ENCODE measurements at places on chromosomes 6 and 20.

- no peak for DNase-seq
Observed at GRCh38 chr20:46637020-46637419, 14.2 kb downstream of the SLC13A3 start.

DNA sequence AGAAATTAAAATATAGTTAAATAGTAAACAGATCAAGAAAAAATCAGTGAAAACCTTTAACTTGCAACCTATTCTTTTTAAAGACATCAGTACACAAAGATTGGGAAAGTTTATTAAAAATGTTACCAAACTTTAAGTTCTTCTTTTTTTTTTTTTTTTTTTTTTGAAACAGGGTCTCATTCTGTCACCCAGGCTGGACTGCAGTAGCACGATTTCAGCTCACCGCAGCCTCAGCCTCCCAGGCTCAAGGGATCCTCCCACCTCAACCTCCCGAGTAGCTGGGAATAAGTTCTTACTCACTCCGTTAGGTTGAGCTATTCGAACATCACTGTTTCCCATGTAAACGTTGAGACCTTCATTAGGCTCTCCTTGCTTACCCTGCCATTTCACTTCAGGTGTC lies 5.6 kb downstream of the MAP3K5 start:
- no peak for DNase-seq

DNA sequence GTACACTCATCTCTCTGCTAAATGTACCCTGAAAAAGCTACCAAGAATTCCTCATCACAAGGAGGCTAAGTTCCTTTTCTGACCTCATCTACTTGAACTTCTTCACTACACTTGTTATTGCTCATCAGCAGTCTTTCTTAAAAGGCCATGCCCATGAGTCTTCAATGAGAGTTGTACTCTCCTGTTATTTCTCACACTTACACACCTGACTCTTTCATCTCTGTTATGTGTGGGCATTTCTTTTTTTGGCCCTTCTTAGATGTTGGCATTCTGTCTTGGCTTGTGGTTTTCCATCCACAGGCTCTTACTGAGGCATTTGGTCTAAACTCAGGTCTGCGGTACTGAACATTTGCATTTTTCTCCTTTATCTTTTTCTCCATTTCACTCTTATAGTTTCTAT lies 10.7 kb upstream of the SLC17A1 start:
- peak; percentile 10 for DNase-seq

DNA sequence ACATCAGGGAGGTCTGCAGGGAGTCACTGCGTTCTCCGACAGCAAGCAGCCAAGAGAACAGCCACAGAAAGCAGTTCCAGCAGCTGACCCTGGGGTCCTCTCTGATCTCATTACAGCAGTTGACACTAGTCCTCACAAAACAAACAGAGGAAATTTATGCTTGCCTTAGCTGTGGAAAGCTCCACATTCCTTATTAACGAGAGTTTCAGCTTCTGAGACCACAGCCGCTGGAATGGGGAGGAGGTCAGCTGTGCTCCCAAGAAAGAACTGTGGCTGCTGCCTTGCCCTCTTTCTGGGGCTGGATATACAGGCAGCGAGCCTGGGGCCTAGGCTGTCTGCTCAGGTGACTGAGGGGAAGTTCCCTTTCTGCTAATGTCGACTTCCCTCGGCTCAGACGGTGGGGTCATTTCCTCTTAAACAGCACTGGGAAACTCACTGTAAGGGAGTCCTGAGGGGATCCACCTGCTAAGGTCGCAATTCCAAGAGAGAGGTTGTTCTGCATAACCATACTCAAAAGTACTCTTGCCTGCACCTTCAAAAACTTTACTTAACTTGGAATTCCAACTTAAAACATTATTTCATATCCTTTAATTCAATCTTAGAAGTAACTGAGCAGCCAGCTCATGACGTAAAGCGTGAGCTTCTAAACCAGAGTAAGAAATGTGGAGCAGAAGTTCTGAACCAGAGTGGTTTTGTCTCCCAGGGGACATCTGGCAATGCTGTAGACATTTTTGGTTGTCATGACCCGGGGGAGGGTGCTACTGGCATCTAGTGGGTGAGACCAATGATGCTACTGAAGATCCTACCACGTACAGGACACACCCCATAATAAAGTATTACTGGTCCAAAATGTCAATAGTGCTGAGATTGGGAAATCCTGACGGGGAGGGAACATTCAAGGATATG lies 80.3 kb downstream of the BACH2 start:
- peak; percentile 45 for DNase-seq

DNA sequence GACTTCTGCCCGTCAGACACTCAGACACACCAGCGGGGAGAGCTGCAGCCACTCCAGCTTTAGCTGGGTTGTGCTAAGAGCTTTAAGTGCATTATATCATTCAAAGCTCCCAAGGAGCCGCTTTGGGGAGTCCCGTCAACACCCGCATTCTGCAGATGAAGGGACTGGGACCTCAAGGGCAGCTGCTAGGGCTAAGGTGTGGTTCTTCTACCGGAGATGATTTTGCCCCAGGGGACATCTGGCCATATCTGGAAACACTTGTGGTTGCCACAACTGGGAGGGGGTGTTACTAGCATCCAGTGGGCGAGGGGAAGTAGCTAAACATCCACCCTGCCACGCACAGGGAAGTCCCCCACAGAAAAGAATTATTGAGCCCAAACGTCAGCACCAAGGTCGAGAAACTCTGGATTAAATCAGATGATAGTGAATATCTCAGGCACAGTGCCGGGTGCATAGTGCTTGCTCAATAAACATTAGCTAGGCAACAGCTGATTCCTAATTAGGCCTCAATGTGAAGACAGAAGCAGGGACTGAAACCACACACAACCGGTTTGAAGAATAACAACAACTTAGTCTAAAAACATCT lies 29.6 kb downstream of the PMEPA1 start:
- DNase-seq = no peak

DNA sequence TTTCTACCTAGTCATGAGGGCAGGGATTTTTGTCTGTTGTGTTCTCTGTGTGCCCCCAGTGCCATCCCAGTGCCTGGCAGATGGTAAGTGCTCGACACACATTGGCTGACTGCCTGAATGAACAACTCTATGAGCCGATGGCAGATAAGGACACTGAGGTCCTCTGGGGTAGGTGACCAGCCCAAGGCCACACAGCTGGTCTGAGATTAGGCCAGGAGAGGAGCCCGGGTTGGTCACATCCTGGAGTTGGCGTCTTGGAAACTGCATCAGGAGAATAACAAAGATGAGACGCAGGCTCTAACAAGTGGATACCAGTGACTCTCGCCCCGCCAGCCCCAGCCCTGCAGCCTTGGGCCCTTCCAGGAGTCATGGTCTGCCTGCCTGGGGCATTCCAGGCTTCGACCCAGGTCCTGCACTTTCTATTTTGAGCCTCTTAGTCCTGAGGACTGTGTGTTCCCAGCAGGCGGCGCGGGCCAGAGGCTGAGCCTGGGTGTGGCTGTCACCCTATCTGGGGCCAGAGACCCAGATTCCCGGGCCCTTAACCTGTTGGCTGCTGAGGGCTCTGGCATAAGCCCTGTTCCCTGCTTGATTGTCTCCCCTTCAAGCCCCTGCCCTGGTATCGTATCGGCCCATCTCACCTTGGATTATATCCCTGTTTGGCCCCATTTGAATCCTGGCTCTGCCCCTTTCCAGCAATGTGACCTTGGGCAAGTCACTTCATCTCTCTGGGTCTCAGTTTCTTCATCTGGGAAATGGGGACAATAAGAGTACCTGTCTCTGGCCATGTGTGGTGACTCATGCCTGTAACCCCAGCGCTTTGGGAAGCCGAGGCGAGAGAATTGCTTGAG lies 88.3 kb downstream of the CEBPB start:
- DNase-seq = no peak

DNA sequence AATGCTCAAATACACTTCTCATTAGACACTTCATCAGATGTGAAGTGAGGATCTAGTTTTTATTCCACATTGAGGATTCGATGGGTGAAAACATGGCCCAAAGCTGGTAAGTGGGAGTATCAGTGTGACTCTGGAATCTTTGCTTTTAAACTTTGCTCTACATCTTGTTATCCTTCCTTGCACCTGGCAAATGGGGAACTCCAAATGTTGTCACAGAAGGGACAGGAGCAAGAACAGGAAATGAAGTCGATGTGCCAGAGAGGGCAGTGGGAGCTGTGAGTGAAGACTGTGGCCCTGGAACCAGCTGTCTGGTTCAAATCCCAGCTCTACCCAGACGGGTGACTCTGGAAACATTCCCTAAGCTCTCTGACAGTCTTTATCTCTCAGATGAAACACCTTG lies 86.7 kb upstream of the AGPAT4 start:
- no peak for DNase-seq

GRCh38 chr20:36474563-36474962 lies 66.8 kb upstream of the MYL9 start:
- DNase-seq = no peak

DNA sequence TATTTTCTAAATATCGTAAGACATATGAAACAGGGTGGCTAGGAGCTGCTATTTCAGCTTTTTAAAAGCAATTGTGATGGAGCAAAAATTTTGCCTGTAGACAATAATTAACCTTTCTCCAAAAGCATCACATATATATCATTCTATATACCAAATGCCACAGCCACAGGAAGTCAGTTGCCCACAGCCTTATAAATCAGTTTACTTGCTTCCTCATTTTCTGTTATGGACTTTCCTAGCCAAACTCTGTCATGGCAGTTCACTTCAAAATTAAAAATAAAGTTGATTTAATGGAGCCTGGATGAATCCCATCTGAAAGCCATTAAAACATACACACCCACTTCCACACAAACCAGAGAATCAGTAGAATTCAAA lies 93.4 kb upstream of the NHSL1 start:
- no peak for DNase-seq

GRCh38 chr20:52783769-52784168 lies 188.4 kb upstream of the TSHZ2 start:
- peak; percentile 40 for DNase-seq

- DNase-seq = no peak
Observed at GRCh38 chr20:52231230-52231746, 39.7 kb upstream of the ZFP64 start.

DNA sequence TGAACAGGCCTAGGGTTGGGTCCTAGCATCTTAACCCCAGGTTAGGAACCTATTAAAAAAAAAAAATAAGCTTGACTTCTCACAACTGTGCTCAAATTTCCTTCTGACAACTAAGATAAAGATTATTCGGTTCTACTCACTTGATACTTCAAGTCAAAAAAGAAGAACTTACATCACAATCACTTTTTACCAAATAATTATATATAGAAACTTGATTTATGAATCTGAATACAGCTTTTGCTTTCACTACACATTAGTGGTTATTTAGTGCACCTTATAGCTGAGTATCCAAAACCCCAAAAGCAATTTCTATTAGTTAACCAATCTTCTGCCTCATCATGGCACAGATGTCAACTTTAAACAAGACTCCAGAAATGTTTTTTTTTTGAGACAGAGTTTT lies 119.0 kb upstream of the DST start:
- no peak for DNase-seq

DNA sequence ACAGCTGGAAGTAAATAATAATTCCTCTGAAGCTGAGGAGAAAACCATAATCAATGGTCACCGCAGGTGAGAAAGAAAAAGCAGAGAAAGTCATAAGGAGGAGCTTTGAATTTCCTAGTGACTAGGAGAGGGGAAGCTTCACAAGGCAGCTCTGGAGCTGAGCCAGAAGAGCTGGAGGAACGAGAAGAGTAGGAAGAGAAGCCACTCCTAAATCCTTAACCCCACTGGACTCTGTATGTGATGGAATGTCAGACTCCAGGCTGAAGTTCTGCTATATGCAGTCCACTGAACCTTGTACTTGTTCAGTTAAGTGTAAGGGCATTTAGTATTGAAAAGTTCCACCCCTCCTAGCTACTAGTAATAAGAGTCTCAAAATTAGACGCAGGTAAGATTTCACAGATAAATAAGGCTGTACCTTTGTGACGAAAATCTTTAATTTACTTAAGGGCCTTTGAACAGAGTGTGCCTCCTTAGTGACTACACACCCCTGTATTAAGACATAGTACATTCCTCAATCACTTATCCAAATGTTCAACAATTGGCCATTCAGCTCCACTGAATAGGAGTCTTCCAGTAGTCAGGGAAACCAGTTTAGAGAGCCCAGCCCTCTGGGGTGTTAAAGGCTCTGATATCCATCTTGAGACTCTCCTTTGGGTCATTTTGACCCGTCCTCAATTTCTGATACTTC lies 71.4 kb upstream of the UFL1 start:
- DNase-seq = no peak

DNA sequence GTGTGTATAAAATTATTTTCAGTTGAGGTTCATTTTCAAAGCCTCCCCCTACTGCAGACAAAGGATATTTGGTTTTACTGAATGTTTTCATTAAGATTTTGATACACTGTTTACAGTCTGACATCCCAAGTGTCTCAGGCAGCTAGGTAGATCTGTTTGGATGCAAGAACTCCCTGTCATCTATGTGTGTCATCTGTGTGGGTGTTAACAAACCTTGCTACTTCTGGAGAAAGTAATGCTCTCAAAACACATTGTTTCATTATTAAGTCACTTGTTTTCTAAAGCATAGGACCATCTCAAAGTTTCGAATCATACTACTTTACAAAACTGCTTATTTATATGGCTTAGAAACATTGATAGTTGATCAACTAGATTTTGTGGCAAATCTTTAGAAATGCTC lies 114.5 kb upstream of the TMEM170B start:
- DNase-seq = peak; percentile 10

DNA sequence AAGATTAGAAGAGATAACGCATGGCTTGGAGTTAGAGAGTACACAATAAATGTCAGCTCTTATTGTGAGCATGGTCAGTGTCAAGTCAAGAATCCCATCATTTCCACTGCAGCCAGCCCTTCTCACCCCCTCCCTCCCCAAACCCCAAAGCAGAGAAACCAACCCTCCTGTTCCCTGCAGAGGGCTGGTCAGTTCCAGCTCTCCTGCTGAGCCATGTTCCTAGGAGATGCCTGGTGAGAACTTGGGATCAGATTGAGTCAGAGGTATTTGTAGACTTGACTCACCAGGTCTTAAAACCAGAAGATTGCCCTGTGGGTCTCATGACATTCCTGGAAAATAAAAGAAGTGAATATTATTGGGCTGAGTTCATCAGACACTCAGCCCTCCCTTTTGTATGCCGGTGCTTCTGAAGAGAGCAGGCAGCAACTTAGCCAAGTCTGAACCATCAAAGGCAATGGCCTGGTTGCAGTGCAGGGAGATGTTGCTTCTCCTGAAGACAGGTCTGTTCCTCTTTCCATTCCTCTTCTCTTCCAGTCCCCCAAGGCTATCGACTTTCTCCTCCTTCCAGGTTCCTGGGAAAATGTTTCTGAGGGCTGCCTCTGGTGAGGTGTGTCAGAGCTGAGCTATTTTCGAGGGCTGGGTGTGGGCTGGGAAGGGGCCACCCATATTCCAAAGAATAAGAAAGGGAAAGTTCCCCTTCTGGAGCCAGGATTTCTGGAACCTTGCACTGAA lies 278.2 kb upstream of the SUPT3H start:
- no peak for DNase-seq

DNA sequence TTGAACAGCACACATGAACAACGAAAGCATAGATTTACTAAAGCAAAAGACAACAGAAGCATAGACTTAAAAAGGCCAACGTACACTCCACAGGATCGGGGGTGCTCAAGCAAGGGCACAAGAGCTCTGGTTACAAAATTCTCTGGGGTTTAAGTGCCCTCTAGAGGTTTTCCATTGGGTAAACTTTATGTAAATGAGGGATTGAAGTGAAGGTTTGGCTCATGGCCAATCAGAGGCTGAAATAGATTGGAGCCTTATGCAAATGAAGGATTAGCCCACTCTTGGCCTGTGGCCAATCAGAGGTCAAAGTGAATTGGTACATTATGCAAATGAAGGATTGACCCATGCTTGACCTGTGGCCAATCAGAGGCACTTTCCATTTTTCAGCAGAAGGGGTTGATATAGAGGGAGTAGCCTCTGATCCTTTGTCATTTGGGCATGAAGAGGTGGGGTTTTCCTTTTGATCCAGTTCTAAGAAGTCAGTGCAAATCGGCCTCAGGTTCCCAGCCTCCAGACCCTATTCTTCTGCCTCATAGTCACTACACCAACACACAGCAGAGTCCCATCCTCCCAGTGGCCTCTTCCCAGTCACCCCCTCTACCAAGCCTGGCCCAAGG lies 244.9 kb downstream of the THBS2 start:
- DNase-seq = no peak
